ENCODE measurements at places on chromosomes 1 and 21. TPM values are rescaled to one million over a fixed set of nuclear protein-coding genes. Genes with fewer than 3 reads are reported as not detected.

- no peak for DNase-seq
Observed at GRCh38 chr1:62800825-62801306, 16.9 kb downstream of the ATG4C start.

Gene C1orf94
- 11.8 TPM for total RNA-seq

Gene MEX3A
- 65.2 TPM for total RNA-seq

Gene OR2G6
- total RNA-seq: not detected

- DNase-seq: no peak
Observed at GRCh38 chr1:215606564-215607168, 39.6 kb downstream of the KCTD3 start.

DNA sequence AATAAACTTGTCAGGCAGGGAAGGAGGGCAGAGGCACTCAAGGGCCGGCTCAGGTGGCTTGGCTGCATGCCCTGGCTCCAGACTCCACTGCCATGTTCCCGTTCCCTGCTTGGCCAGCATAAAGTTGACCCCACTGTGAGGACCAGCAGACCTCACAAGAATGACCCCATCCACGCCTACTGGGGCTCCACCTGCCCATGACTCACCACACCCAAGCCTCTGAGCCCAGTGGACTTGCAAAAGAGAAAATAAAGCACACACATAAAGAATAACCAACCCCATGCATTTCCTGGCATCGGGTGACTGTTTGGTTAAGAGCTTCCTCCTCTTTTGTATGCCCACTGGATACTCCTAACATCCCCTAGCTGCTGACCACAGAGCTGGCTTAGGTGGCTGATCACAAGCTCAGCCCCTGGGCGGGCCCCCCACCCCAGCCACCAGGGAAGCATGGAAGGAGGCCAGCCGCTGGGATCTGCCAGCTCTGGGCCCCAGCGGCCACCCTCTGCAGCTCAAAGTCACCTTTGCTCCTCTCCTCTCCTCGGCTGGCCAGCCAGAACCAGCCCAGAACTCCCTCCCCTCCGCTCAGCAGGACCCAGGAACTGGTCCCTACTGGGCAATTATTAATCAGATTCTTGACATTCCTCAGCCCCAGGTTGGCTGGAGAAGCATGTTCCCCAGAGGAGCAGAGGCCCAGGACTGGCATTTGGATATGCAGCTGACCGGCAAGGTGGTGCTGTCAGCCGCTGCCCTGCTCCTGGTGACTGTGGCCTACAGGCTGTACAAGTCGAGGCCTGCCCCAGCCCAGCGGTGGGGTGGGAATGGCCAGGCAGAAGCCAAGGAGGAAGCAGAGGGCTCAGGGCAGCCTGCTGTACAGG is at the start of gene KLHDC7A:
KLHDC7A (plus strand) TSS at position 616 of the 875 bp plus-strand sequence; CDS start at position 668, 52 bp downstream.
- peak; percentile 94 for DNase-seq

Gene HMGCS2
- not detected for total RNA-seq

- DNase-seq: no peak
Observed at GRCh38 chr1:191675856-191676783, 482.1 kb upstream of the RGS18 start.

GRCh38 chr1:5634893-5635292 is 357.3 kb downstream of the NPHP4 start:
- DNase-seq: no peak

Gene STUM
- 0.14 TPM for total RNA-seq

- DNase-seq: no peak
Observed at GRCh38 chr1:27992276-27992675, 32.5 kb downstream of the XKR8 start.

DNA sequence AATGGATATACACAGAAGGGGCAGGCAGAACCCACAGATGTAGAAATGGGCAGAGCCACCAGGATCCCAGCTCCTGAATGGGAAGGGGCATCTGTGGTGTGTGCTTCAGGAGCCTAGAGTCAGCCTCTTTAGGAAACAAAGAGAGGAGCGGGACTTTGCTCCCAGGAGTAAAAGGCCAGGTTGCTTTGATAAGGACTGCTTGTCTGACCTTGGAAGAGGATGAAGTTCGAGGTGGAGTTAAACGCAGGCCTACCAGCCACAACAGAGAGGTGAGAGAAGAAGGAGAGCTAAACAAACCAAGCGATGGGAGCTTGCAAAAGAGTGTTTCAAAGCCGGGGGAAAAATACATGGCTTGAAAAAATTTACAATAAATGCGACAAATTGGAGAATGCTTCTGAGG is 49.9 kb upstream of the TMPRSS2 start:
- DNase-seq: no peak

DNA sequence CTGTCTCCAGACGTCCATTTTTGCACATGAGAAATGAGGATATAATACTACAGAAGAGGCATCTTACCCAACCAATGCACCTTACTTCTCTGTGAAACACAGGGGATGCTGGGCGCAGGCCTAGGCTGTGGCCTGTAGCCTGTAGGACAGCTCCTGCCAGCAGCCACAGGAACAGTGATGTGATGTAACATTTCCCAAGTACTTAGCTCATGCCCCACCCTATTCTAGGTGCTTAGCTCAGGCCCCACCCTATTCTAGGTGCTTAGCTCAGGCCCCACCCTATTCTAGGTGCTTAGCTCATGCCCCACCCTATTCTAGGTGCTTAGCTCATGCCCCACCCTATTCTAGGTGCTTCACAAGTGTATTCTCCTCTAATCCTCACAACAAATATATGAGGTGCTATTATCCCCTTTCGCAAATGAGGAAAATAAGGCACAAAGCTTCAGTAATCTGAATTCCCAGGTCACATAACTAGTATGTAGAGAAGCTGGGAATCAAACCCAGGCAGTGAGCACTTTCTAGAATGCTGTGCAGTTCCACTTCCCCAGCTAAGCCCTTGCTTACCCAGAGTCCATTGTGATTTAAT is 4.6 kb upstream of the NAXE start:
- no peak for DNase-seq

Gene MRPL20
- 184 TPM for total RNA-seq

Gene SPATA1
- total RNA-seq: 1.8 TPM

- no peak for DNase-seq
Observed at GRCh38 chr1:115783311-115783710, 14.8 kb upstream of the CASQ2 start.

- DNase-seq: no peak
Observed at GRCh38 chr1:59375321-59376220, 78.7 kb downstream of the FGGY start.

- DNase-seq: no peak
Observed at GRCh38 chr1:240173836-240174235, 82.2 kb downstream of the FMN2 start.

GRCh38 chr21:42312626-42313104 is 2.5 kb downstream of the TFF3 start:
- peak; percentile 51 for DNase-seq

DNA sequence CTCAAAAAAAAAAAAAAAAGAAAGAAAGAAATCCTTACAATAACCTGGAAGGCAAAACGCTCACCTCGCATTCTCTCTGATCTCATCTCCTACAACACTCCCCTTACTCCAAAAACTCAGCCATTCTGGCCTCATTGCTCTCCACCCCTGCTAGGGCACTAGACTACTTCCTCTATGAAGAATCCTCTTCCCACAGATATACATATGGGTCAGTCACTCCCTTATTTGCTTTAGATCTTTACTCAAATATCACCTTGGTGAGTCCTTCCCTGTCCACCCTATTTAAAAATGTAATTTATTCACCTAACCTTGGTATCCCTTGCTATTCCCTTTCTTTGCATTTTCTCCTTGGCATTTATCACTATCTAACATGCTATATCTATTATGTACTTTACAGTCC is 24.6 kb upstream of the KIF1B start:
- no peak for DNase-seq

GRCh38 chr1:18951818-18952391 is 4.6 kb downstream of the IFFO2 start:
- DNase-seq: no peak

DNA sequence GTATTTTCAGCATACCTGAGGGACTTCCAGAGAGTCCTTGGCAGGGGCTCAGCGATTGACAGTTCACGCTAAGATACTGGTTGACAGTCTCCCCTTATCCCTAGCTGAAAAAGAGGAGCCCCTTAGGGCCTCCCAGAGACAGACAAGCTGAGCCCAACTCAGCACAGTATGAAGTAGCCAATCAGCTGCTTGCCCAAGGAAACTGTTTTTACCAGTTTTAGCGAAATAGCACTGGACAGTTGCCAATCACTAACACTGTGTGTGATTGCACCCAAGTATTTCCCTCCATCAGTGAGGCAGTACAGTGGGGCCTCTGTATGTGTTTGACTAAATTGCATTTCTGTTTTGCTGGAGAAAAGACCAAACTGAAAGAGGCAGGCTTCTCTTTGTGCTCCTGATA is 27.0 kb downstream of the KHDRBS1 start:
- DNase-seq: no peak

DNA sequence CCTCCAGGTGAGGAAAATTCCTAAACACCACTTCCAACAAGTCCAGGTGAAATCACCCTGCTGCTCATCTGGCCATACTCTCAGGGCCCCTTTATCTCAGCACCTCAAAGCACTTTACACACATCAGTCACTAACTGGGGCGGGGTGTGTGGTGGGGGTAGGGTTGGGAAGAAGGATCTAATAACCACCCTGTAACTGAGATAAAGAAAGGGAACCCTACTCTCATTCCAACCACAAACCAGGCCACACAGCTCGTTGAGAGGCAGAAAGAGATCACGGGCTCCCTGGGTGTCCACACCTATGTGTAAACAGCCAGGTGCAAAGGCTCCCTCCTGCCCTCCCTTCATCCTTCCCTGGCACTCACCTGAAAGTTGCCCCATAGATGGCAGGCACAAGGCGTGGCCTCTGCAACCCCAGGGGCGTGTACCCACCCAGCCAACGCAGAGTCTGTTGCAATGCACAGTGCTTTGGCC is 20.4 kb downstream of the GPR161 start:
- no peak for DNase-seq

Gene LCE3E
- total RNA-seq: not detected

Gene AMPD1
- total RNA-seq: 0.10 TPM

DNA sequence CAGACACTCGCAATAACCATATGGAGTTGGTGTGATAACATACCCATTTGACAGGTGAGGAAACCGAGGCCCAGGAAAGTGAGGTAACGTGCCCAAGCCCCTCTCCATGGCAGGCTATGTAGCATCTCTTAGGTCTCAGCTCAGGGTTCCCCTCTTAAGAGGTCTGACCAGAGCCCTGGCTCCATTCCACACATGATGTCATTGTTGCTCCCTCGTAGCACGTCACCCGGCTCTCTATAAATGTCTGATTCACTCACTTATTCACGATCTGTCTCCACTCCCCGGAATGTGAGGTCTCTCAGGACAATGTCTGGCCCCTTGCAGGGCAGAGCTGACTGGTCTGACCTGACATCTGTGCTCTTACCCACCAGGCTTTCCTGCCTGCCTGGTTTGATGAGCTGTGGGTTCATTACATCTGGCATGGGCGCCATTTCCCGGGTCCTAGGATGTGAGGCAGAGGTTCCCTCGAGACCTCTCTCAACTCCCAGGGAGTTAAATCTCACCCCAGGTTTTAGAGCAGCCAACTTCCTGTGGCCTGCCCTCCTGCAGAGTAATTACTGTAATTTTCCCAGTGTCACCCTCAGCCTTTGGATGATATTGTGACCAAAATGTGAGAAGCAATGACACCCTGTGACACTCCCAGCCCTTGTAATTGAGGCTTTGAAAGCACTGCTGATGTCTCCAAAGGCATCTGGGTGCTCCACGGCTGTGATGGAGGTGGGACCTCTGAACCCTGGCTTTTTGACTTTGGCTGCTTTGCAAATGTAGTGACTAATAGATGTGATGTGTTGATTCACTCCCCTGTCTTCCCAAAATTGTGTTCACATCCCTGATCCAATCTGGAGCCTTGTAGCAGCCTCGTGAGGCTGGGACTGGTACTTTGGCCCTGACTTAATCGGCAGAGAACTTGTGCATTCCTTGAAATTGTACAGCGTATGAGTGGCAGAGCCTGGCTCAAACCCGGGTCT is 10.6 kb downstream of the ACTL8 start:
- no peak for DNase-seq

DNA sequence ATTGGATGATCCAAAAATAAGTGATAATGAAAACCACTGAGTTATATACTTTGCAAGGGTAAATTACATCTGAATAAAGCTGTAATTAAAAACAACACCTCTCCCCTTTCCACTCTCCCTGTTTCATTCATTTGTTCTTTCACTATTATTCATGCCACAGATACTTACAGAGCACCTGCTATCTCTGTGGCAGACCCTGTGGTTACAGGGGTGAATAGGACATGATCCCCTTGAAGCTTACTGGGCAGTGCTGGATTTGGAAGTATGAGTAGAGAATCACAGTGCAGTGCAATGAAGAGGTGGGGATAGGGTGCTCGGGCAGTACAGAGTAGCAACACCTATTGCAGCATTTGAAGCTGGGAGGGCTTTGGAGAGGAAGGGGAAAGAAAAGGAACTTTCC is 21.7 kb downstream of the ARV1 start:
- no peak for DNase-seq

DNA sequence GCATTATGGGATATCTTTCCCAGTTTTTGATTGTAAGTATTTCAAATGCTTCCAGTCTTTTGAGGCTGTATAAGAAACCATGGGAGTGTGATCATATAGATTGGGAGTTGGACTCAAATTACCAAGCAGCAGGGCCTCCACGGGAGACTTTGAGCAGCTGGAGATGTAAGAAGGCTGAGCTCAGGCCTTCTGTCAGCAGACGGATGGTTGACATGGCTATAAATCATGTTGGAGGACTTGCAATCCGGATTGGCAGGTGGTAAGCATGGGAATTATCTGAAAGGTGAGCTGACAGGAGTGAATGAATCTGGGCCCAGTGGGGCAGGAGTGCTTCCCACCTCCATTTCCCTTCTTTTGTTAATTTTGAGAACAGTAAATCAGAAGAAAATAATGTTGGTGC is 83.2 kb upstream of the PPM1J start:
- no peak for DNase-seq

GRCh38 chr1:178066908-178067614 is 26.8 kb upstream of the RASAL2 start:
- DNase-seq: no peak

- DNase-seq: no peak
Observed at GRCh38 chr1:210703593-210703992, 374.9 kb downstream of the HHAT start.

GRCh38 chr1:168520052-168520751 is 23.6 kb downstream of the XCL2 start:
- peak; percentile 33 for DNase-seq

GRCh38 chr1:113552244-113552643 is 161.9 kb downstream of the MAGI3 start:
- no peak for DNase-seq

DNA sequence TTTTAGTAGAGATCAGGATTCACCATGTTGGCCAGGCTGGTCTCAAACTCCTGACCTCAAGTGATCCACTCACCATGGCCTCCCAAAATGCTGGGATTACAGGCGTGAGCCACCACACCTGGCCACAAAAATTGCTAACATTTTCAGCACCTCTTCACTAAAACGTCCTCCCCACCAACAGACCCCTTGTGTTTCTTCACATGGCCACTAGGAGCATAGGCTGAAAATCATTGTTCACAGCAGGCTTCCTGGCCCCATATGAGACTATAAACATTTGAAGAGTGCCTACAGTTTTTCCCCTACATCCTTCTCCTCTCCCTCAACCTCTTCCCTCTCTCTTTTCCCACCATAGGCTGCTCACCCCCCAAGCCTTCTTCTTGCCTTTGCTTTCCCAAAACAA is 28.0 kb upstream of the SFPQ start:
- DNase-seq: peak; percentile 75

Gene CFAP45
- total RNA-seq: 1.6 TPM

Gene PRRC2C
- 68.7 TPM for total RNA-seq

Data from H7 (cell line).